ENCODE measurements at places on chromosomes 7 and 10.

DNA sequence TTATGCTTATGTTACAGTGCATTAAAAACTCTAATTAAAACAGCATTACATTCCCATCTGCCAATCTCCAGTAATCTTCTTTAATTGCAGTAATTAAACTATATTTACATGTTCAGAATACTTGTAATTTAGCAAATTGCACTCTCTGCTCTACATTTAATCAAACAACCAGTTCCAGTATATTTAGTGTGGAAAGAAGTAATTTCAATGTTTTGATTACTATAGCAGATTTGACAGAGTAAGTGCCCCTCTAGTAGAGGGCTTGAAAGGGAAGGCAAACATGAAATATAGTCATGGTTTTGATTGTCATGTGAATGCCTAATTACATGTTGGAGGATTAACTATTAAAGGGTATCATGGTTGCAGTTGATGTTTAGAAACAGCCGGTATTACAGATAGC is 739.7 kb downstream of the AUTS2 start:
- no peak for DNase-seq

DNA sequence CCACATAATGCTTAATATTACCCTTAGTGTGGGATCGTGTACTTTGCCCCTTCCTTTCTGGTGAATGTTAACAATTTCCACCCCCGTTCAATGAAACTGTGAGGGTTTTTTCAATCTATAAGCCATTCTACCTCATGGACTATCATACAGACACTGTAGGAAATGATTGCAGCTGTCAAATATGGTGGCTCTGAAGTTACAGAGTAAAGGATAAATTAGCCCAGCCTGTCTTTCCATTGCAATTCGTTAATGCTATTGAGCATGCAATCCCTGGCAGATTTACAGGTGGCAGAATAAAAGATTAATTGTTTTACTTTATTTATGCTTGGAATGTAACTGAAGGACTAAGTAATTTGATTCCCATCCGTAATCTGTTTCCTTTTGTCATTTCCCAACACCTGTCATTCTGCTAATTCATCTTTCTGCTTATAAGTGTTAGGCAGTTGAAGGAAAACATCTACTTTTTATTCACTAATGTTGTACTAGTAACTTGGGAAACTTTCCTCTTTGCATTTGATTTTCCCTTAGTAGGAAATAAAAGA is 1211.6 kb upstream of the LRRN3 start:
- peak; percentile 78 for DNase-seq

- no peak for DNase-seq
Measured at GRCh38 chr10:36475746-36476145, 649.7 kb upstream of the ANKRD30A start.

- DNase-seq = no peak
Measured at GRCh38 chr7:26166684-26167266, 14.8 kb downstream of the NFE2L3 start.

DNA sequence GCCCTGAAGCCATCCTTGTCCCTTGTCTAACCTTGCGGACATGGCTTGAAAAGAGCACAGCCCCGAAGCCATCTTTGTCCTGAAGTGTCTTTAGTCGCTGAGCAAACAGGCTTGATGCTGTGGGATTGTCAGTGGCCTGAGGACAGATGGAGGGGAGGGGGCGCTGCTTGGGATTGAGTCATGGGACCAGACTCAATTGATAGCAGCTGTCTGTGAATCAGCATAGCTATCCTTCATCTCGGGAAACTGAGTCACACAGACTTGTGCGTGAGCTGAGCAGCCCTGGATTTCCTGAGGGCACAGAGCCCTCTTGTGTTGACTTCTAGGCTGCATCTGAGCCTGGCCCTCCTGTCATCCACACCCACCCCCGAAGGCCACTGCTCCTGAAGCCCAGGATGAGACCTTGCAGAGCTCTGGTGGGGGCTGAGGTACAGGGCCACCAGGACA is 14.4 kb downstream of the MYO1G start:
- no peak for DNase-seq

DNA sequence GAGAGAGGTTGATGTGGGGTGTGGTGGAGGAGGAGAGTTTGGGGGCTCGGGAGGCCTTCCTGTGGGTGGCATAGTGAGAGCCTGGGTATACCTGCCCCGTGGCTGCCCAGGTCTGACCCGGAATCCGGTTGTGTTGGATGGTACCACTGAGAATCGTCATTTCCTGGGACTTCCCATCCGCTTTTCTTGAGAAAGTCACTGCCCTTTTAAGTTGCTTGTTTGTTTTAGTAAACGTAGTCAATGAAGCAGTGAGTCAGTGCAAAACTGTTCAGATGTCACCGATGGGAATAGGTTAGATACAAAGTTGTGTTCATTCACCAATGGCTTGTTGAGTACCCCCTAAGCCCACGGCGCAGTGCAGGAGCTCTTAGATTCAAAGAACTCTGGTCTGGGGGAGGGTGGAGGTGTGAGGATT is 285.8 kb downstream of the CAMK1D start:
- DNase-seq = no peak

GRCh38 chr7:97722386-97722785 is 9.5 kb upstream of the TAC1 start:
- DNase-seq = no peak

DNA sequence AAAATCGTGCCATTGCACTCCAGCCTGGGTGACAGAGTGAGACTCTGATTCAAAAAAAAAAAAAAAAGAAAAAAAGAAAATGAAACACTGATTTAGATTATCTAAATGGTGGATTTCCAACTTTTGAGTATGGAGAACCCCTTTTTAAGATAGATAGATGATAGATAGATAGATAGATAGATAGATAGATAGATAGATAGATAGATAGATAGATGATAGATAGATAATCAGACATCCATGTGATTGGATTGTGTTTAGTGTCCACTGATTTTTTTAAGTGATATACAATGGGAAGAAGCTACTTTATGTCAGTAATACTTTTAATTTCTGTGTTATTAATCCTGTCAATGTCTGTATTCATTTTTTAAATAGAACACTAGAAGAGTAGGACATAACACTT is 6.0 kb downstream of the OIT3 start:
- no peak for DNase-seq

GRCh38 chr7:54260941-54261371 is 281.2 kb upstream of the VSTM2A start:
- DNase-seq = no peak

DNA sequence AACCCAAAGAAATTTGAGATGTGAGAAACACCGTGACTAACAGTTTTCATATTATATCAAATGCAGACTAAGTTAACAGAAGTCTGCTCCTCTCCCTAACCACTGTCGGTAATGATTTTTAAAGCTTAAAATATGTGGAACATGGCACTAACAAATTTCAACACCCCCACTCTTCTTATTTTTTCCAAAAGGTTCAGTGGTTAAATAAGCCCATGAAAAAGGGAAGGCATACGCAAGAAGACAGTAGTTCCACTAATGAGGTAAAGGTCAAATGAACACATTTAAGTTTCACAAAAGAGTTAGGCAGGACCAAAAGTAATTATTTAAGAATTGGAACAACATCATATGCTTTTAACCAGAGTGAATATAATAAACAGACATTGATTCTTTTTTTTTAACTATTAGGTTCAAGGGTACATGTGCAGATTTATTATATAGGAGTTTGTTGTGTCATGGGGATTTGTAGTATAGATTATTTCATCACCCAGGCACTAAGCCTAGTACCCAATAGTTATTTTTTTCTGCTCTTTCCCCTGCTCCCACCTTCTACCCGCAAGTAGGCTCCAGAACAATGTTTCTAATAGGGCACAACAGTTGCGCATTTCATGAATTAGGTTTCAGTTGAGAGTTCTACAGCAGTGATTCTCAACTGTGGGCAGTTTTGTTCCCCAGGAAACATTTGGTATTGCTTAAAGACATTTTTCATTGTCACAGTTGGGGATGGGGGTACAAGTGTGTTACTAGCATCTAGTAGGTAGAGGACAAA is 79.9 kb downstream of the HBP1 start:
- DNase-seq = no peak

DNA sequence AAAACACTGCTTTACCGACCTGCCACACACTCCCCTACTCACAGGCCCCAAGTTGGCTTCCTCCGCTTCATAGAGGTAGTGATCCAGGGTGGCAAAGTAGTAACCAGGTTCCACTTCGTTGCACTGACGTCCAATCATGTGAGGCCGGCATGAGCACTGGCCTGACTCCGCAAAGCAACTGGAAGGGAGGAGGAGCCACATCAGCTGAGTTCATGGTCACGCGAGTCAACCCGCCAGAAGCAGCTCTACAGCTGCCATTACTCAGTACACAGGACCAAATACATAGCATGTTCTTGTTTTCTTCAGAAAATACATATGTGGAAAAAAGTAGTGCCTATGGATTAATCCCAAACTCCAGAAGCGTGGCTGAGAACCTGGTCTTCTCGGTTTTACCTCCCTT is 38.5 kb downstream of the LAMB1 start:
- DNase-seq = no peak

GRCh38 chr7:128076196-128076795 is 45.1 kb upstream of the LRRC4 start:
- no peak for DNase-seq

- DNase-seq = no peak
Measured at GRCh38 chr7:38000272-38000671, 79.8 kb downstream of the EPDR1 start.
